ENCODE measurements at places on chromosomes 3 and 15. TPM values are rescaled to one million over a fixed set of nuclear protein-coding genes. Genes with fewer than 3 reads are reported as not detected.

GRCh38 chr3:145716519-145716918 is 444.5 kb downstream of the PLOD2 start:
- DNase-seq, result no peak

DNA sequence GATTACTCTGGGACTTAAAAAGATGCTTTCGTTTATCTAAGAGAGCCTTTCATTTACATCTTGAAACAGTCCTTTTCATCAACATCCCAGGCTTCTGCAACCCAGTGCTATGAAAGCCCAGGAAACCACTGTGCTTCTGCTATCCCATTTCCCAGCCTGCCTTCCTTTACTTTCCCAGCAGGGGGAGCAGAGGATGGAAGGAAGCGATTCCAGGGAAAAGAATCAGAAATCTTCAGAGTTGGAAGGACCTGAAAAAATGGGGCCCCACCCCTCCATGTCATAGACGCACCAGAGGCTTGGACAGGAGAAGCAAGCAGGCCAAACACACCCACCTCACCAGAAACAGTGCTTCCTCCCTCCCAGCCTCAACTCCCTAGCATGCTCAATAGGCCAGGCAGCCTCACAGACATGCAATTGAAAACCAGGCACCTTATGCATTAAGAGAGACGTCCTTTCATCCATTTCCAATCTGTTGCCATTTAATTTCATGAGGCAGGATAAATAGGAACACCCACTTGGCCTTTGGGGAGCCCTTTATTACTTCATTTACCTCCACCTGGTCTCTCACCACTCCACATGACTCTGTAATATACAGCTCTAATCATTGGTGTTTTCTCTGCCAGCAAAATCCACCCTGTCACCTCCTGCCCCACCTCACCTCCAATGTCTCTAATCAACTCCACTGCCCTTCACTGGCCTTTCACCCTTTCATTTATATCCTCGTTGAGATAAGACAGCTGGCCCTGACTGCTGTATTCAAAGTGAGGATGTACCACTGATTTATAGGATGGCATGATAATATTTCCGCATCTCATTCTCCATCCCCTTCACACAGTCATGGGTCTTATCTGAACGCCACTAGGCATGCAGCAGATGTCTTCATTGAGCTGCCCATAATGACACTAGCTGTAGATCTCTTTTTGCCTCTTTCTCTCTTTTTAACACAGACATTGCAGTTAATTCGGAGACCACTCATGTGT is 583.9 kb downstream of the NTRK3 start:
- DNase-seq, result peak; percentile 61

- no peak for DNase-seq
These were observed 29.3 kb upstream of the SLC28A1 start for GRCh38 chr15:84855136-84855535.

- no peak for DNase-seq
These were observed 23.5 kb upstream of the PAQR5 start for GRCh38 chr15:69275074-69275670.

DNA sequence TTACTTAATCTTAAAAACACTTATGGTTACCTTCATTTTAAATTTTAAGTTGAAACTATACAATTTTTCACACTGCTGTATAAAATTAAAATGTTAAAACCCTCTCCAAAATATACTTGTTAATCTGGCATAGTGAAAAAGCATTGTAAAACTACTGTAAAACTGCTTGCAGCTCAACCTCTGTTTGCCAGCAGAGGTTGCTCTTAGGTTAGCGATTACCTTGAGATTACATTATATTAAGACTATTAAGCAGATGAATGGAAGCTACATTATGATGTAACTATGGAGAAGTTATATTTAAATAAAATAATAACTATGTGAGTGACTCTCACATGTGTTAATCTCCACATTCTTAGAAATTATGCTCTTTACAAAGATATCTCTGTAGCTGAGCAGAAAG is 143.6 kb upstream of the SLITRK3 start:
- no peak for DNase-seq

DNA sequence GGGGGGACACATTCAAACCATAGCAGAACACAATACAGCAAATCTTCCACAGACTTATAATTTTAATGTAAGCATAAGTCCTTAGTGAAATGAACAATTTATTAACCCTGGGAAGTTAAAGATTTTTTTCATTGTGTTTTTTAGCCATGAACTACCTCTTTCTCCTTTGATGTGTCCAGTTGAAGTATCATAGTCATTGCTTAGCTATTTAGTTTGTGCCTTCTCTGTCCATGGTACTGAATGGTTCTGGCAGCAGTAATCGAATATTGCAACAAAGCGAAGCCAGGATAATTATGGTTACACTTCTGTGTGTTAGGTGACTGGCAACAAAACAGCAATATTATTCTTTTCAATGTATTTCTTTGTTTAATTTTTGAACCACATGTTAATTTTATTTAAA is 403.0 kb upstream of the ONECUT1 start:
- DNase-seq, result no peak

DNA sequence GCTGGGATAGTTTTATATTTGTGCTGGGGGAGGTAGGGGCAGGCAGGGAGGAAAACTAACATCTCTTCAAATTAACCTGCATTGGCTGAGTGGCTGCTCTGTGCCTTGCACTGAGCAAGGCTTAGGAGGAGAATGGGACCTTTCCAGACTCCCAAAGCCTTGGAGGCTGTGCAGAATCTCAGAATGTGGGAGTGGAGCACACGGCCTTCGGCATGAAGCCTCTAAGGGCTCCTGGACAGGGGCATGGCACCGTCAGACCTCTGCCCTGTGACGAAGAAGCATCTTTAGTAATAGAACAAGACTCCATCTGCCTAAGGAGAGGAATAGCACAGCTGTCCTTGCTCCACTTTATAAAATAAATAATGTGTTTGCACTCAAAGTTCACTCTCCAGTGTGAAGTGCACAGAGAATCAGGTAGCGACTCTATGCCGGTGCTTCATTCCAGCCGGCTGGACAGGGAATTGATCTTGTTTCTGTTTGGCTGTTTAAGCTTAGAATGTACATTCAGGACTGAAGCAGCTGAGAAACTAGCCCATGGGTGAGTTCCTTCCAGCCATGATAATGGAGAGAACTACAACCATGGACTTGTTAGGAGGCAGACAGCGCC is 228.5 kb upstream of the ADAMTS9 start:
- DNase-seq, result no peak

DNA sequence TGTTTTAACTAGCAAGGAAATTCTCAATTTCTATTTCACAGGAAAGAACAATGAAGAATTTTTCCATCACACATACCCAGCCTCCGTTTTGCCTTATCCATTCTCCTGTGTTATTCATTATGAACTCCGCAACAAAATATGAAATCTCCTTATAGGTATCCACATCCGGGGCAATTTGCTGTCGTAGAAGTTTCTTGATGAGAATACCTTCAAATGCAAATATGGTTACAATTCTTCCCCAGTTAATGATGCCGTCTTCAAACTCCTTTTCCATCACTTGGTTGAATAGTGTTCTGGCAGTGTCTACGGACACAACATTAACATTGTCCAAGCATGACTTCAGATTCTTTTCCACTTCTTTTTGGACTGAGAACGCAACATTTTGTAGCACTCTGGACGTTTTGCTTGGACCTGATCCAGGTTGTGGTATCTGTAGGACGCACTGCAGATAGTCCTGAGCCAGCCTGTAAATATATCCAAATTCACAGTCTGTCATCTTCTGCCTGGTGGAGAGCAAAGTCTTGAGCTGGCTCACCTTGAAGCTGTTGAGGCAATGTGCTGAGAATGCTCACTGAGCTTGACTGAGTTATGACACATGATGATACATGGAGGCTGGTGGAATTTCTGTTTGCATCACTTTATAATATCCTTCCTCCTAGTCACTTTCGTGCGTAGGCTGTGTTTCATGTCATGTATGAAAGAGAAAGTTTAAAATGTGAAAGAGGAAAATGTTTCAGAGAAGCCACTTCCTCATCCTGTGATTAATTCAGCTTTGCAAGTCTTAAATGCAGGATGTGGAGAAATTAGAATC is at the start of gene BCL2A1:
Gene BCL2A1, minus strand, starts transcription at position 573 of the 811 bp plus-strand sequence. Its CDS starts 77 bp downstream, at position 496.
- DNase-seq, result no peak

- no peak for DNase-seq
These were observed 1202.7 kb downstream of the OTOL1 start for GRCh38 chr3:162699291-162699690.

GRCh38 chr3:192918275-192918588 is 576 bp upstream of the MB21D2 start:
- DNase-seq, result no peak

- no peak for DNase-seq
These were observed 19.7 kb downstream of the ZWILCH start for GRCh38 chr15:66524838-66525237.

DNA sequence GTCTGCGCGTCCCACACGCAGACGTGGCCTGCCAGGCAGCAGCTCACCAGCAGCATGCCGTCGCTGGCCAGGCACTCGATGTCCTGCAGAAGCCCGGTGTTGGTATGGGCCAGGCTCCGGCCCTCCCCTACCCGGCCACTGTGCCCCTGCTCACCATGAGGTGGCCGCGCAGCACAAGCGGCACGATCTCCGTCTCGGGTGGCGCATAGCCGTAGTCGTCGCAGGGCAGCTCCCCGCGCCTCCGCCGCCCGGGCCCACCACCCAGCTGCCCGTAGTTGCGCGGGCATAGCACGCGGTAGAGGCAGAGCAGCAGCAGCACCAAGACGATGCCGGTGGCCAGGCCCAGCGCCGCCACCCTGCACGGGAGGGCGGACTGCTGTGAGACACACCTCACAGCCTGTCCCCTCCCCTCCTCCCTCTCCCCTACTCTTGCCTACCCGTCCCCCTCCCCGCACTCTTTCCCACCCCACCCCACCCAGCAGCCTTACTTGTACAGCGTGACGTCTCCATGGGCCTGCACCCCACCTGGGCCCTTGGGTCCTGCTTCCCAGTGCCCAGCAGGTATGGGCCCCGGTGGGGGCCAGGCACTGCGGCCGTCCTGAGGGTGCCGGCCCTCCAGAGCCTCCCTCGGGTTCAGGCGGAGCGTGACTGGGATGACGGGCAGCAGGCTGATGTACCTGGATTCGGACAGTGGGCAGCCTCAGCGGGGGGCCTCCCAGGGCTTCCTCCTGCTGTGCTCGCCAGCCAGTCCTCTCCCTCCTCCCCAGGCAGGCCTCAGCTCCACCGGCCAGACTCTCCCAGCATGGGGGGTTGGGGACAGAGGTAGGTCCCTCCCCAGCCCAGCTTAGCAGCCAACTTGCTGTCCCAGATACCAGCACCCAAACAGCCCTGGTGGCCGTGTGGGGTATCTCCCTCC is 37.6 kb downstream of the PTPN23 start:
- no peak for DNase-seq

DNA sequence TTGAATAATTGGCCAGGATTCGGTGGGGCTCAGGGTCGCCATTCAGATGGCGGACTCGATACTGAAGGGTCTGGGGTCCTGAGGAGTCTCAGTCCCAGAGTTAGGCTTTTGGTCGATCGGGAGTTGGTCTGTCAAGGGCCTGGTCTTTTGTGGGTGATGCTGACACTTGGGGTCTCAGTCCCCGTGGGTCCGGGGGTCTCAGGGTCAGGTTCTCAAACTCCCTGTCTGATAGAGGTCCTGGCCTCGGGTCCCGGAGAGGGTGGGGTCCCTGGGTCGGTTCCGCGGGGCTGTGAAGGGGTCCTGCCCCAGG is 467 bp downstream of the NCKIPSD start:
- no peak for DNase-seq

GRCh38 chr3:150811984-150812383 is 49.0 kb upstream of the SIAH2 start:
- no peak for DNase-seq

- DNase-seq, result no peak
These were observed 200.5 kb upstream of the TPM1 start for GRCh38 chr15:62841891-62842559.

DNA sequence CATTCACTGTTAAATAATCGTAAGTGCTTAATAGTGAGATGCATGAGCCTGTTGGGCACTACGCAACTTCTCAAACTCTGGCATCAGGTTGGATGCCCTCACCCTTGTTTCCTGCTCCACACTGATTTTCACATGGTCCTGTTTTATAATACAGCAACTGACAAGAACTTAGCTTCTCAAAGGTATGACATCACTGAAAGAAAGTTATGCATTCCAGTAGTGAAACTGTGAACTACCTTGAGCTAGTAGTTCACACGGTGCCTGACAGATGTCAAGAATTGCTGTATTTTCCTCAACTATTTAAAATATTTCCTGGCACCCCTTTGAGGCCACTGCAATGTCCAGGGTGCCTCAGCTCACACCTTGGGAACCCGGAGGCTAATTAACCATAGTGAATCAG is 327.5 kb downstream of the RORA start:
- no peak for DNase-seq

DNA sequence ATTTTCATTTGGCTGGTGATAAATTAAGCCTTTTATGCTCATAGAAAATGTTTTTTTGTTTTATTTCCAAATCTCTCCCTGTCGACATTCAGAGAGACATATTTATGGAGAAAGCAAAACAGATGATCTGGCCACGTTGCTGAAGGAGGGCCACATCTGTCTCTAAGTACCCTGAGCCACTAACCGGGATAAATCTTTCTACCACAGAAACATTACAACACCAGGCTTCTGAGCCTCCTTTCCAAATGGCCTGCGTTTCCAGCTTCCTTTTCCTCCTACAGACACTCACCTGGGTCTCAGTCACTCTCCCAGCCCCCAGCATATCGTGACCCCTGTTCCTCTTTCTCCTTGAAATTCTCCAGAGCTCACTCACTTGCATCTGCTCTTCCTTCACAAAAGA is 161.0 kb downstream of the ARRDC4 start:
- no peak for DNase-seq

DNA sequence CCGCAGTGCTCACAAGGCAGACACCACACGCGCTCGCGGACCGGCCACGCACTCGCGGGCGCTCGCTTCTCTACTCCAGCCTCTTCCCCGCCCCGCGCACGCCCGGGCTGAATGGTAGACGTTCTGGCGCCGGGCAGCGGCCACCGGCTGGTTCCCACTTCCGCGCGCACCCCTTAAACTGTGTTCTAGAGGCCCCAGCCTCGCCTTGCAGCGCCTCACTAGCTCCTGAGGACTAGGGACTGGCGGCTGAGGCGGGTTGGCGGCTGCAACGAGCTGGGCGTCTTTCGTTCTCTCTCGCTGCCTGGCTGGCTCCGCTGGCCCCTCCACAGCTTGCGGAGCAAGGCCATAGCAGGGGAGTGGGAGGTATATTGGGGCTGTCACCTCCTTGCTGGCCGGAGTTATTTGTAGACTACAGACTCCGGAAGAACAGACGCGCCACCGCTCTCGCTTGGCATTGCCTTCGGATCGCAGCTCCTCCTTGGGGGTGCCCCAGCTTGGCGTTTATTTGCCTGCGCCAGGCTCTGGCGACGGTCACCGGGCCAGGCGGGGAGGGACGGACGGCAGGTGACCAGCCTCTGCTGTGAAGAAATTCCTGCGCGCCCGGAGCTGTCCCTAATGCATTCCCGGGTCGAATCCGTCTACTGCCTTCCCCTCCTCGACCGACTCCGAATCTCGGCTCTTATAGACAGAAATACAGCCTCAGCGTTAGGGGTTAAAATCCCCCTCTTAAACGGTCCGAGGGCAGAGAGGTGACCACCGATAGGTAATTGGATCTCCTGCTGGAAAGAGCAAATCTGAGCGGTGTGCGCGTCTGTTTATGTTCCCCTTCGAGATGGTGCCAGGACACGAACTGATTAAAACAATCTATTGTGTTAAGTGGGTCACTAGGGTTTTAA is 1.3 kb downstream of the GREM1 start:
- DNase-seq, result no peak

PPP1R14D gene
- not detected for total RNA-seq

KBTBD8 gene
- total RNA-seq, result 2.9 TPM

TOP2B gene
- total RNA-seq, result 125 TPM

TMC3 gene
- total RNA-seq, result 0.13 TPM

MEIS2 gene
- 22.0 TPM for total RNA-seq

PTPRG gene
- total RNA-seq, result 67.7 TPM

ZNF662 gene
- total RNA-seq, result 19.0 TPM

ACSBG1 gene
- total RNA-seq, result 0.18 TPM

BCL2A1 gene
- 11.6 TPM for total RNA-seq

STRIT1 gene
- not detected for total RNA-seq

PTH1R gene
- total RNA-seq, result 6.6 TPM

NEO1 gene
- total RNA-seq, result 56.1 TPM

ISLR2 gene
- total RNA-seq, result 1.5 TPM
